ENCODE measurements at places on chromosomes 7 and 10.

DNA sequence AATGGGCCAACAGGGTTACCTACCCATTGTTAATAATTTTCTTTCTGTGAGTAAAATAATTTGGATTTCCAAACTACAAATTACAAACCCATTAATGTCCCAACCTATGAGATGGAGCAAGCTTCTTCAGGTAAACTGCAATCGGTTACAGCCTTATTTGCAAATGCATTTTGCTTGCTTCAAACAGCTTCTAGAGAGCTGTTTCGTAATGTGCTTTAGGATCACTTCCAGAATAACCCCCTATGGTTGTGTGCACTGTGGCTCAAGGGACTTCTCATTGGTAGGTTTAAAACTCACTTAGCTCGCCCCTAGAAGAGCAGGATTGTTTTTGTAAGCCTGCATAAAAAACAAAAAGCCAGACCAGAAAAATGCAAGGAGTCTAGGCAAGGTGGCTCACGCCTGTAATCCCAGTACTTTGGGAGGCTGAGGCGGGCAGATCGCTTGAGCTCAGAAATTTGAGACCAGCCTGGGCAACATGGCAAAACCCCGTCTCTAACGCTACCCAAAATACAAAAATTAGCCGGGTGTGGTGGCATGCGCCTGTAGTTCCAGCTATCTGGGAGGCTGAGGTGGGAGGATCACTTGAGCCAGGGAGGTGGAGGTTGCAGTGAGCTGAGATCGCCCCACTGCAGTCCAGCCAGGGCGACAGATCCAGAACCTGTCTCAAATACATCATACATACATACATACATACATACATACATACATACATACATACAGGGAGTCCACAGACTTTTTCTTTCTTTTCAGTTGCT is 3.3 kb upstream of the MAP3K8 start:
- no peak for DNase-seq

DNA sequence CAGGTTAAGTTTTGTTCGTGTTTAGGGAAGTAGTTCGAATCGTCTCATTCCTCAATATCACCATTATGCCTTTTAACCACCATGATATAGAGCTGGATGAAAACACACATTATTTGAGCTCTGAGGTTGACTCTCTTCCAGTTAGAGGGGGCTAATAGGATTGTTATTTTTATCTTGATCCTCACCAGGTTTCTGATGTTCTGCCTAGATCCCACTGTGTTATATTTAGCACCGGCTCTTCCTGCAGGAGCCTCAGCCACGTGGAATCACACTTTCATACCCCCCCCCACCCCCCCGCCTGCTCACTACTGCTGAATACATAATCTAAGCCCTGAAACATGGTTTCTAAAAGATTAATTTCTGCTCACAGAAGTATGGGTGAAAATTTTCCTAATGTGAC is 88.3 kb downstream of the NRCAM start:
- DNase-seq = no peak

DNA sequence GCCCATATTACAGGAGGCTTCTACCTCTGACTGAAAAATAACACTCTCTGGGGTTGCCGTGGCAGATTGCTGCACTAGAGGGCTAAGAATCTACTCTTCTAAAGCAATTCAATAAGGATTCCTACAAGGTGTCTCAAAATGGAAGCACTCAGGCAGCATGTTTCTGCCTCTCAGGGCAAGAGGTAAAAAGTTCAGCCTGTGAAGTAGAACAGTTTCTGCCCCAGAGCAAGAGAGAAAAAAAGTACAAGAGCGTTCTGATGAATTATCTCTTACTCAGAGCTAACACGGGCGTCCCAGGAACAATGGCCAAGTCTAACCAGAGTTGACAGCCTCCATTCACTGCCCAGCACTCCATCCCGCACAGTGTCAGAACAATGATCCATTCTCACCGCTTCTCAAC is 71.3 kb upstream of the TES start:
- DNase-seq = no peak

DNA sequence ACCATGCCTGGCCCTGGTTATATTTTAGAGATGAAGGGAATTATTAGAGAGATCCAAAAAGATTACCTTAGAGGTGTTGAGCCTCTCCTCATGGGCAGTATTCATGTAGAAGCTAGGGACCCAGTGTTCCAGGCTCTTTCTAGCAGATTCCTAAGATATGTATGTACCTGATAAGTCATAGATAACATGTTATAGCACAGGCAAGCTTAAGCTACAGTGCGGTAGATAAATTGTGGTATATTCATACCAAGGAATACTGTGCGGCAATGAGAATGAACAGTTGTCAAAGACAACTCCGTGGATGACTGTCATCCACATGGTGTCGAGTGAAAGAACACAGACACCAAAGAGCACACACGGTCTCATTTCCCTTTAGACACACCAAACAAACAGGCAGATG is 53.1 kb downstream of the TACR2 start:
- DNase-seq = no peak

GRCh38 chr10:96345222-96345621 is 13.6 kb downstream of the OPALIN start:
- no peak for DNase-seq

- DNase-seq = no peak
Observed at GRCh38 chr7:138207555-138207971, 131.3 kb downstream of the AKR1D1 start.

DNA sequence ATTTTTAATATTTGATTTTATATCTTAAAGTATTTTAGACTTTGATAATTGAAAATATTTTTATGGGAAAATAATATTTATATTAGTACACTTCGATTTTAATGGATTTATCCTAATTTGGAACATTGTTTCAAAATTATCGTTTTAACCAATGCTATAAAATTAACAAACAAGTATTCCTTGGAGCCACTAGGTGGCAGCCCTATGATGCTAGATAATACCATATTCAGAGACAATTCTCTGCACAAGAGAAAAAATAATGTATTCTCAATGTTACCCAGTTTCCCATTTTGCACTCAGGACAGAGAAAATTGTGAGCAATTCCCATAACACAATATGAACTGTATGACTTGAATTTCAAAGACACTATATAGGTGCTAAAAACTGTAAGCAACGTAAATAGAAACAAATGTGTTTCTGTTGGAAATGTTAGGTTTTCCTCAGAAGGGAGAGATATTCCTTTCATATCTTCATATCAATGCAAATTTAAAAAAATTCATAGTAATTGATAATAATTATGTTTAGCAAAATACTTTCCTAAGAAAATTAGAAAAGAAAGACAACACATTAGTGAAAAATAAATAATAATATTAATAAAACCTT is 237.8 kb downstream of the SEMA3E start:
- DNase-seq = no peak

DNA sequence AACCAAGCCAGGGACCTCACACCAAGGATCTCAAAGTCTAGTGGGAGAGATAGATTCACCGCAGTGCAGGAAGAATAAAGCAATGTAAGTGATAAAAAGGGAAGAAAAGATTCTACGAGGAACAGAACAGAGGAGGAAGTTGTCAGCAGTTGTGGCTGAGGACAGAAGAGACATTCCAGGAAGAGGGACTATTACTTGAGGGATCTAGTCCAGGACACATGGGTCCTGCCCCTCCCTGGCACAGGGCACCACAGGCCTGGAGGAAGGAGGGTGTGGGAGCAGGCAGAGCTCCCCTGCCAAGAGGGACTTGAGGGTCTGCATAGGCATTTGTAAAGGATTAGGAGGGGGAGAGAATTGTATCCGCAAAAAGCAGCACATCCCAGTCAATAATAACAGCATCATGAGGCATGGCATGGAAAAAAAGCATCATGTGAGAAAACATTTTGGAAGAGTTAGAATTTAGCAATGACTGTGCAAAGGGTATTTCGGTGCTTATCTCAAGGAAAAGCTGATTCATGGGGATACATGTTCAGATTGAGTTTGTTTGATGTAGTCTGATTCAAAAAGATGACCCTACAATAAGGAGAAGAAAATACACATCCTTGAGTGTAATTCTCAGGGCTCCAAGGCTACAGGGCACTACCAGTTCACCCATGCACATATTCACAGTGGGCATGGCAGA is 12.7 kb downstream of the C10orf71 start:
- no peak for DNase-seq

GRCh38 chr10:113108194-113108835 is 158.3 kb downstream of the TCF7L2 start:
- DNase-seq = no peak

GRCh38 chr10:80472234-80473095 is 18.4 kb downstream of the TSPAN14 start:
- DNase-seq = no peak

DNA sequence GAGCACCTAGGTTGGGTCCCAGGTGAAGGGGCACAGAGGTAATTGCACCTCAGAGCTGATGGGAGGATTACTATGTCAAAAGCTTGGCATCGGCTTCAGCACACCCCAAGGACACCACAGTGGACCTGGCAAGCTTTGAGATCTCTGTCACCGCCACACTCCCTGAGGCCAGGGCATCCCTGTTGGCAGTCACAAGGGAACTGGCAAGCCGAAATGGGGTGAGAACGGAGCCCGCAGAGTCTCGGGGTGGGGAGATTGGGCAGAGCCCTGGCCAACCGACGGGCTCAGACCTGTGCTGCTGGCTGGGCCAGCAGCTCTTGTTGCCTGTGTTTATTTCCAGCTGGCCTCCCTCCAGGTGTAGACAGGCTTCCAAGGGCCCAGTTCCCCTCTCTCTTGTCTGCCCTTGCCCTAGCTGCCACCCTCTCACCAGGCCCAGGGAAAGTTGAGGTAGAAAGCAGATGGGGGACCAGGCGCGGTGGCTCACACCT is 2.5 kb downstream of the HSPB1 start:
- no peak for DNase-seq

DNA sequence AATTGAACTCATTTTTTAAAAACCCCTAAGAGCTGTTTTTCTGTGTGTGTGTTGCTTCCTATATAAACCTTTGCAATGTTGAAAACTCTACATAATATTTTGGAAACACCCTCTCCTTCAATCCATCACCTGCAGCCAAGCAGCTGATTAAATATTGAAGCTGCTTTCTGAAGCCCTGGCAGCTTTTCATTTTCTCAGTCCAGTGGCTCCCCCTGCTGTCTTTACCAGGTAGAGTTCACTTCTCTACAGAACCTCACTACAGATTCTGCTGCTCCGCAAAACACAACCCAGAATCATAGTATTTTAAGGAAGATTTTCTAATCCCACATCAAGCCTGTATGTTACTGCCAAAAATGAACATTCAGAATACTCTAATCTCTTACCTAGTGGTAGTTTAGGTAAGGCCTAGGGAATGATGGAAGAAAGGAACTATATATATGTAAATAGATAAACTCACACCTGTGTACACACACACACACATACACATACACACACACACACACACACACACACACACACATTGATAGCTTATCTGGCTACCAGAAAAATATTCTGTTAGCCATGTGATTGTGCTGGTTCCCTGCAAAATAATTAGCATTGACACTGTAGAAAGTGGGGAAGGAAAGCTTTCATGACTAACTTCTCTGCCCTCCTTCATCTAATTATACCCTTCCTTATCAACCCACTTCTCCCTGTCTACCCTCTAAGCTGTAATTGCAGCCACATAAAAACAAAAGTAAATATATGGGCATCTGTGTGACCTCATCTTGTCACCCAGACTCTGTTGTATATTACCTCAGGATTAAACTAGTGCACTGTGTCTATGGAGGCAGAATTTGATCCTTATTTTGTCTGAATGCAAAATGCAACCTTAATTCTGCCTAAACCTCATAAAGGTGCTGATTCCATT is 229.5 kb upstream of the FZD1 start:
- DNase-seq = no peak

DNA sequence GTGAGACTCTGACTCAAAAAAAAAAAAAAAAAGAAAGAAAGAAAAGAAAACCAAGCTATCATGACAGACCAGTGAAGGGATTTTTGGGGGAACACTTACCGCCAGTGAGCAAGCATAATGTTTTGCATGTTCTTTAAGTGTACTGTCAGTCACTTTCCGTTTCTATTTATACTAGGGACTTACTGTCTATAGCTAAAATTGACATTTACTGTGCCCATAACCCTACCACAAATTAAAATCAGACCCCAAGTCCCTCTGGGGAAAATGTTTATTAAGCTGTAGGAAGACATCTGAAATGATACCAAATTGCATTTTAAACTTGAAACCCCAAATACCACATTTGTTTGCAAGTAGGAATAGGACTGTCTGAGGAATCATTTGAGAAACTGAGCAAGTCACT is 252.8 kb downstream of the TRIL start:
- DNase-seq = no peak

DNA sequence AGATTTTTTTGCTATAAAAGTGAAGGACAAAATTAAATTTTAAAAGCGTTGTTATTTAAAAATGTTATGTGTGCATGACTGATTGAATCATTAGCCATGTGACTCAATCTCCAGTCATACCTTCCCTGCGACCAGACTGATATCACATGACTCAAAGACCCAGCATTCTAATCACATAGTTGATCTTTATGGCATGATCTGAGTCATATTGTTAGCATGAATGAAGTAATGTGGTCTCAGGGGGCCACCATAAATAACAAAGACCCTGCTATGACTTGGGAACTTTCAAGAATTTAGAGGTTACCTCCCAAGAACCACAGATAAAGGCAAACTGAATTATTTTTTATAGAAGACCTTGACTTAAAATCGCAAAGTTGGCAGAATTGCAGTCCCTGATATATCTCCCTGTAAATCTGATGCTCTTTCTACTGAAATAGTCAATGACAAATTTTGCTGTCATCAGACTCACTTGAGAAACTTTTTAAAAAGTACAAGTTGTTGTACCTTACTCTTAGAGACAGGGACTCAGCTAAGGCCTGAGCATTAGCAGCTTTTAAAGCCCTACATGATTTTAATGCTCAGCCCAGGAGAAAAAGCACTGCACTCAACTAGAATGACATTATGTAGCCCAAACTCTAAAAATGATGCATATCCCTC is 717.3 kb downstream of the XPNPEP1 start:
- DNase-seq = no peak

GRCh38 chr10:60662917-60663614 is 115.2 kb upstream of the CDK1 start:
- DNase-seq = no peak

GRCh38 chr7:8295638-8296361 is 33.8 kb upstream of the ICA1 start:
- DNase-seq = no peak

- no peak for DNase-seq
Observed at GRCh38 chr7:909358-910329, 33.3 kb downstream of the GET4 start.

DNA sequence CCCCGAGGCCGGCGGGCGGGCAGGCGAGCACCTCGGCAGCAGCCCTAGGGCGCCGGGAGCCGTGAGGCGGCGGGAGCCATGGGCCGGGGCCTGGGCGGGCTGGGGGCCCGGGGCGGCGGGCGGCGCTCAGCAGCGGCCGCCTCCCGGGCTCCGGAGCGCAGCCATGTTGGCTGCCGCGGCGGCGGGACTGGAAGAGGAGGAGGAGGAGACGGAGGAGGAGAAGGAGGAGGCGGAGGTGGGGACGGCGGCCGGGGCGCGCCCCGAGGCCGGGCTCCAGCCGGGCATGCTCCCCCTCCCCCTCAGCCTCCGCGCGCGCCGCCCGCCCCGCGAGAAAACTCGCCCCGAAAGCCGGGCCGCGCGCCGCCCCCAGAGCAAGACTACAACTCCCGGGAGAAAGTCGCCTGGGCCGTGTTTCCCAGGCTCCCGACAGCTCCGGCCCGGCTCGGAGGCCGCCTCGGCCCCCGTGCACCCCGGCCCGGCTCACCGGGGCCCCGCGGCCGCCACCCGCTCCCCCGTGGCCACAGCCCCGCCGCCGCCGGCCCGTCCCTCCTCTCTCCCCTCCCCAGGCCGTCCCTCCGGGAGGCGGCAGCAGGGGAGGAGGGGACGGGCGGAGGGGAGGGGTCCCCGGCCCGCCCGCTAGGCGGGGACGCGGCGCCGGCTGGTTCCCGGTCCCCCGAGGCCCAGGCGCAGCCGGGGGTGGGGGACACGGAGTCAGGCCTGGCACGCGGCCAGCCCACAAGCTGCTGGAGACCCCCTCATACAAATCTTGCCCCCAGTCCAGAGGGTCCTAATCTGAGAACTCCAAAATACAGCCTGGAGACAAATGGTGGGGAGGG is at the start of gene DLG5:
Gene DLG5, minus strand, starts transcription at position 190 of the 836 bp plus-strand sequence. CDS start 235 bp downstream, outside the sequence.
- no peak for DNase-seq

Measured in activated T-helper 1 cell treated with Interleukin-2 at 50 U/mL for 16 hours (primary cell).